ENCODE measurements at places on chromosomes 11 and 22. TPM values are rescaled to one million over a fixed set of nuclear protein-coding genes. Genes with fewer than 3 reads are reported as not detected.

Gene PANX3
- total RNA-seq, result not detected

Gene GAL
- total RNA-seq, result not detected

Gene C11orf52
- 34.4 TPM for total RNA-seq

Gene MRGPRE
- 0.29 TPM for total RNA-seq

Gene C11orf65
- total RNA-seq, result 0.58 TPM

Gene ST14
- 193 TPM for total RNA-seq

Gene SVIP
- total RNA-seq, result 34.8 TPM

Gene TEX12
- not detected for total RNA-seq

Gene TRIM6
- total RNA-seq, result 2.1 TPM

Gene RIBC2
- 2.9 TPM for total RNA-seq

Gene HPS5
- 13.5 TPM for total RNA-seq

Gene BRSK2
- 3.3 TPM for total RNA-seq

Gene LDHAL6A
- total RNA-seq, result not detected

Gene EIF4G2
- 1,058 TPM for total RNA-seq

Gene CRYBA4
- not detected for total RNA-seq

Gene DLG2
- total RNA-seq, result 4.4 TPM

Gene TMEM126B
- 35.5 TPM for total RNA-seq

Gene DEUP1
- 0.14 TPM for total RNA-seq

Gene NPTXR
- total RNA-seq, result 15.0 TPM

Gene GGTLC2
- not detected for total RNA-seq

Gene HBG2
- 13.2 TPM for total RNA-seq

Gene TTC38
- 90.4 TPM for total RNA-seq

Gene FAM76B
- total RNA-seq, result 24.2 TPM

Gene MMP7
- 1,865 TPM for total RNA-seq

Gene B4GALNT4
- total RNA-seq, result 3.4 TPM

Gene CHRDL2
- 312 TPM for total RNA-seq

Gene PEX16
- 31.4 TPM for total RNA-seq

Gene MPEG1
- 13.5 TPM for total RNA-seq

Gene JAML
- total RNA-seq, result 12.9 TPM

Gene DNAJB7
- not detected for total RNA-seq
